ENCODE measurements at places on chromosomes 2 and 18.

- DNase-seq = peak; percentile 46
These were observed 33.7 kb upstream of the ZNF516 start for GRCh38 chr18:76528477-76529432.

DNA sequence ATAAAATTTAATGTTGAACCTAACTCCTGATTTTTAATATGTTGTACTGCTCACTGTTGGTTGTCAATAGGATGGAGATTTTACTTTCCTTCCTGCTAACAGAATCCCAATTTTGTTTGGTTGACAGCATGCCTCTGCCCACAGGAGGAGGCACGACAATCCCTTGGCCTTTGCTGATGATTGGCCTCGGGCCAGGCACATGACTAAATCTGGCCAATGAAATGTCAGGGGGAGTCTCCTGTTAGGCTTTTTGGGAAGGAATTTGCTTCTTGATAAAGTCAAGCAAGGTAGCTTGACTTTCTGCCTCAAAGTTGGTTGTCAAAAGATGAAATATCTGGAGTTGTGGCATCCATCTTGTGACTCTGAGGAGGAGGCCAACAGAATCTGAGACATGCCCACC is 6.8 kb upstream of the TGFA start:
- no peak for DNase-seq

DNA sequence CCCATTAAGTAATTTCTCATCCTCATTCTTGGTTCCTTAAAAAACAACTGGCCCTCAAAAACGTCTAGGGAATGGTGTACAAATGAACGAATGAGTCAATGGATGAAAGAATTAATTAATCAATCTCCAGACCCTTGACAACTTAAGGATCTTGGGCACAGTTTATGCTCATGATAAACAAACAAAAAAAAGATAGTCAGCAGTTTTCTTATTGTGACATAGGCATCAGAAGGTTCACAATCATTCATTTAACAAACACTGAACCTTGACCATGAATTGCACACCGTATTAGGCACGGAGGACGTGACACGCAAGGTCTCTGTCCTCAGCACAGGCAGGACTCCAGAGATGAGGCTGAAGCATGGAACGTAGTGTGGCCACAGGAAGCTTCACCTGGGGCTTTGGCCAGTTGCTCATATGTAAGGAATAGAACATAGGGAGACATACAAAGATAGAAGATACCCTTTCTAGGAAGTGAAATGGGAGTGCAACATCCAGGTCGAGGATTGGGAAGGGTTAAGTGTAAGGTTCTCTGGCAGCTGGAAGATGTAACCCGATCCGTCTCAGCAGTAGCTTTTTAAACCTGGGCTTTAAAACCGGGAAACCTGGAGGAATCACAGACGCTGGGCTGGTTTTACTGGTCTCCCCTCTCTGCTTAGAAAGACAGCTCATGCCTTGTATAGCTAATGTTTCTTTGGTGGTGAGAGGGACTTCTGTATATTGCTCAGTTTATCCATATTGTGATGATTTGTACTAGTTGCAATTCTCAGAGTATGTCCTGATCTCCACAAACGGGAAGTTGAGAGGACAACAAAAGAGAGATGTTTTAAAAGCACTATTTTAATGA is 8.9 kb upstream of the LTBP1 start:
- DNase-seq = no peak

- DNase-seq = no peak
These were observed 34.5 kb upstream of the L3MBTL4 start for GRCh38 chr18:6449213-6449612.
